ENCODE measurements at places on chromosomes 4 and X.
A peak's percentile ranks its signal among the peaks of the same experiment; 100 is the strongest.

DNA sequence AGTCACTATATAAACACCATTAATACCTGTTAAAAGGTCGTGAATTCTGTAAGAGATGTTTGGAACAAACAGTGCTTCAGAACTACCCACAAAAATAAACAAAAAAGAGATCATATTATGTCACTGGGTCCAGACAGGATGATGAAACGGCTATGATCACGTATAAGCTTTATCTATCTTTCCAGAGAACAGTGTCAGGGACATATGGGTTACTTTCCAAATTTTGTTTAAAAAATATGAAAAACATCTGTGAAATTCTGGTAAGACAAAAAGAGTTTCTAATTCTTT is 90.0 kb downstream of the SORBS2 start:
- no peak for DNase-seq

DNA sequence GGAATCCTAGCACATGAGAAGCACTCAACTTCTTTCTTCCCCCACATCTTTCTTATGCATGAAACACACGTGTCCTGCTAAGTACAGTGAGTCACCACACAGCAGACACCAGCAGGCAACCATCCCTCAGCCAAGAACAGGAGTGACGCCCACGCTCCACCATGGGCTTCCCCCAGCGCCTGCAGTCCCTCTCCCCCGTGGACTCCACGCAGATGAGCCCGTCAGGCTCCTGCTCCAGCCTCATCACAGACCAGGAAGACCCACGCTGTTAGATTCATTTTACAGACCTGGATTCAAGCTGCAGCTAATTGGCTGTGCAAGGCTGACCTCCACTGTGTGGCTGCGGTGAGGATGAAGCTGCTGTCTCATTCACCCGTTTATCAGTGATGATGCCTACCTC is 16.7 kb downstream of the HMX1 start:
- DNase-seq = peak; percentile 68

DNA sequence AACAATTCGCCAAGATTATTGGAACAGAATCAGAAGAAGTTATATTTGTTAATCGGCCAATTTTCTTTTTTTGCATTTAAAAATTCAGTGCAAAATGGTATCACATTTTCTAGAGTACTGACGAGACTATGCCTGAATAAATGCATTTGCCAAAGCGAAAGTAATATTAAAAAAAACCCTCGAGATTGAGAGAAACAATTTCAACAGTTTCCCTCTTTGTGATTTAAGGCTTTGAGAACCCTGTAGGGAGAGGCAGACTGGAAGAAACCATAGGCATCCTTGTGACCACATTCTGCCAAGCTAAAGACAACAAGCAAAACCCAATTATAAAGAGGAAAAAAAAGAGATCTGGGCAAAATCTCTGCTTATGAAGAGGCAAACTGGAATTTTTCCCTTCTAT is 218.1 kb upstream of the GK2 start:
- DNase-seq = no peak

DNA sequence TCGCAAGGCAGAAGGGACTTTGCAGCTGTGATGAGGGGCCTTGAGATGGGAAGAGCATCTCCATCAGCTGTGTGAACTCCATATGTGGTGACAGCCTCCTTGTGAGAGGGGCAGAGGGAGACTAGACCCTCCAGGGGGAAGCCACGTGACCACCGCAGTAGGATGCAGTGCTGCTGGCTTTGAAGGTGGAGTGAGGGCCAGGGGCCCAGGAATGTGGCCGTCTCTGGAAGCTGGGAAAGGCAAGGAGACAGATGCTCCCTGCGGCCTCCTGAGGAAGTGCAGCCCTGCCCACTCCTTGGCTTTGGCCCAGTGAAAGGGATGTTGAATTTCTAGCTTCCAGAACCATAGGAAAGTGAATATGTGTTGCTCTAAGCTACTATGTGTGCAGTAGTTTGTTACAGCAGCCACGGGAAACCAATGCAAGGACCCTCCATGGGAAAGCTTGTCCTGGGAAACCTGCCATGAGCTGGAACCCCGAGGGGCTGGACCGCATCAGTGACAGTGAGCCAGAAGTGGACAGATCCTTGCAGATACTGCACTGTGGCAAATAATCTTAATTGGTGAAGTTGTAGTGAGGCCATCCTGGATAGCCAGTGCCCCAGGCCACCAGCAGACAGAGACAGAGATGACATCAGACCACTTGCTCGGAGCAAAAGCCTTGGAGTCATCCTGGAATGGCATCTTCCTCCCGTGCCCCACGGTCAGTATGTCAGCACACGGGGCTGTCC is 35.4 kb upstream of the SORCS2 start:
- peak; percentile 86 for DNase-seq

DNA sequence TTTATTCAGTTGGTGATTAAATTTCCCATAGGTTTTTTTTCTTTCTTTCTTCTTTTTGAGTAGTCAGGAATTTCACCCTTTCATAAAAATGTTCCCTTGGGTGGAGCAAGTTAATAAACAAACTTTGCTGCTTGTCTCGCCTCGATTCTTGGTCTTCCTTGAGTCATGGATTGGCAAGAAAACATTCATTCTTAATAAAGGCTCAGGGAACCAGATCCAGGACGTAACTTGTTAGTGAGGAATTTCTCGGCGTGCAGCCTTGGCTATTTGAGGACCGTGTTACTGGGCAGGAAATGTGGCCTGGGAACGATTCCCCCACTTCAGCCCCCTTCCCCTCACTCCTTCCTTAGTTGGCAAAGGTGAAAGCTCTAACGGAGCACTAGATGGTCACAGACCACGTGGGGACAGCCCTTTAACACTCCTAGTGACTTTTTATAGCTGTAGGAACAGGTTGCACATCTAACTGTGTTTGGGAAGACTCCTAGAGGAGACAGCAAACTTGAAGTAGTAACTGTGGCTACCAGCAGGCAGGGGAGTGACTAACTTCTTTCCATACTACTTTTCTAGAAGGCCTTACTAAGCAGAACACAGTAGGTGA is 106.8 kb downstream of the UCHL1 start:
- peak; percentile 69 for DNase-seq

DNA sequence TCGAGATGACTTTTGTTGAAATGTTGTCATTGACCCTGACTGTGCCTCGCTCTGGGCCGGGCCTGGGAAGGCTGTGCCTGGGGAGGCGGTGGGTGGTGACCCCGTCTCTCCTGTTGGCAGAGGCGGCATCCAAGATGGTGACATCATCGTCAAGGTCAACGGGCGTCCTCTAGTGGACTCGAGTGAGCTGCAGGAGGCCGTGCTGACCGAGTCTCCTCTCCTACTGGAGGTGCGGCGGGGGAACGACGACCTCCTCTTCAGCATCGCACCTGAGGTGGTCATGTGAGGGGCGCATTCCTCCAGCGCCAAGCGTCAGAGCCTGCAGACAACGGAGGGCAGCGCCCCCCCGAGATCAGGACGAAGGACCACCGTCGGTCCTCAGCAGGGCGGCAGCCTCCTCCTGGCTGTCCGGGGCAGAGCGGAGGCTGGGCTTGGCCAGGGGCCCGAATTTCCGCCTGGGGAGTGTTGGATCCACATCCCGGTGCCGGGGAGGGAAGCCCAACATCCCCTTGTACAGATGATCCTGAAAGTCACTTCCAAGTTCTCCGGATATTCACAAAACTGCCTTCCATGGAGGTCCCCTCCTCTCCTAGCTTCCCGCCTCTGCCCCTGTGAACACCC is 36.4 kb downstream of the HTRA3 start:
- DNase-seq = no peak

- no peak for DNase-seq
Measured at GRCh38 chrX:154401045-154401799, 3.0 kb downstream of the RPL10 start.

- DNase-seq = peak; percentile 16
Measured at GRCh38 chr4:37139987-37140386, 104.6 kb upstream of the NWD2 start.

DNA sequence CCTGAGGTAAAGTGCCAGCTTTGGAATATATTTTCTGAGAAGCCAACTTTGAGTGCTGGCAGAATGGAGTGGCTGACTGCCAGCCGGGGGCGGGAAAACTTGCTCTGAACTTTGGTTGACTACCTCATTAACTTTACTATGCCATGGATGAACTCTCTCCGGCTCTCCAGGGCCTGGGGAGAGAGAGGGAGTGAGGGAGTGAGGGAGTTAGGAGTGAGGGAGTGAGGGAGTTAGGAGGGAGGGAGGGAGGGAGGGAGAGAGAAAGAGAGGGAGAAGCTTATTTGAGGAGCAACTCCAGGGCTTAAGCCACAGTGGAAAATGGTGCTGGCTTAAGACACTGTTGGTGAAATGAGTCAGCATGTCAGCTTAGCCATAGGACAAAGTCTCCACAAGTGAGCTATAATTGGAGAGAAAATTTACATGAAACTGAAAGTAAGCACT is 280.9 kb upstream of the RPS6KA3 start:
- peak; percentile 13 for DNase-seq

- no peak for DNase-seq
Measured at GRCh38 chr4:112706840-112707207, 69.9 kb downstream of the LARP7 start.

DNA sequence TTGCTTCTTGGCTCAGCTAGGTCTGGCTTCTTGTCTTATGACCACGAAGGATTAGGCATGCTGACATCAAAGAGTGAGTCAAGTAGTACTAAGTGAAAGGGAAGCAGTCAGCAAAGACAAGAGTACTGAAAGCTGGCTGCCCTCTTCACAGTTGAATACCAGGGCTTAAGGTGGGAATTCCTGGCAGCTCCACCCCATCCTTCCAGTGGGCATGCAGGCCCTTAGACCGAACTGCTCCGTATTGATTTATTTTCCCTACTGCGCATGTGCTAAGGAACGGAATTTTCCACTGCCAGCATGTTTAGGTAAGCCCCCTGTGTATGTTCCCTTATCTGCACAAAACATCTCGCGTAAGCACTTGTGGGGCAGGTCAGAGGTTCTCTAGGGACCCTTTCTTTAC is 2320.1 kb downstream of the ARAP2 start:
- DNase-seq = peak; percentile 52
